ENCODE measurements at places on chromosomes 6 and 20.

- no peak for DNase-seq
Measured at GRCh38 chr6:143079325-143079640, 18.6 kb downstream of the AIG1 start.

- DNase-seq, result no peak
Measured at GRCh38 chr6:158869826-158870648, 50.9 kb upstream of the EZR start.

DNA sequence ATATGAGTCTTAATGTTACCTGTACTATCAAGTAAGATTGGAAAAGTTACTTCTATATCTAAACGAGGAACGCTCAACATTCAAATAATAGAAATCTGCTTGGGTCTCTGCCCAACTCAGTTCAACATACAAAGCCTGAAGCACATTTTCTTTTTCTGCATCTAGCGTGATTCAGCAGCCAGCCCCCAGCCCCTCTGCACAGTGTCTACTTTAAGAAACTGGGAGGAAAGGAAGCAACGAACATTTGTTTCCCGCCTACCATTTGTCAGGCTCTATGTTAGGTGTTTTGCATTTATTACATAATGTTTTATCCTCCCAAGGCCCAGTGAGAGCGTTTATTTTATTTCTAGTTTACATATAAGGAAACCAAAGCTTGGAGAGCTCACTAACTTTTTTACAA, 17.3 kb downstream of the PHACTR1 start:
- no peak for DNase-seq

DNA sequence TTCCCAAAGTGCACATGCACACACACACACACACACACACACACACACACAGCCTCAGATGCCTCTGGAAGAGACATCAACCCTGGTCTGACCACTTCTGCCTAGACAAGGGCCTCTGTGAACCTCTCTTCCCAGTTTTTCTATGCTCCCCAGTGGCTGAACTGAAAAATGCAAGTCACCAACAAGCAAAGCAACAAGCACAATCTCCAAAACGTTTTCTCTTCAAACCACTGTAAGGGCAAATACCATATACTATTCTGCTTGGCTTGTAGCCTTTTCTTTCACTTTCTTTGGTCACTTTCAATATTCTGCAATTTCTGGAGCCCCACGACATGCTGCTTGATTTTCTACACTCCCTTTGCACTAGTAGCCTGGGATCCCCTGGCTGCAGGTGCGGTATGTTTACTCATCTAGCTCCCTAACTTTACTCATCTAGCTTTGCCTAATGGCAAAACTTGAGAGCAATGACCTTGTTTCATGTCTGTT, 121.4 kb upstream of the DST start:
- no peak for DNase-seq

GRCh38 chr20:38602185-38602581, 574 bp downstream of the ARHGAP40 start:
- DNase-seq, result no peak

GRCh38 chr20:35503841-35504561, 25.5 kb downstream of the C20orf173 start:
- DNase-seq, result no peak

- DNase-seq, result no peak
Measured at GRCh38 chr20:24764794-24765202, 184.3 kb upstream of the CST7 start.

GRCh38 chr20:6299456-6299855, 176.6 kb upstream of the FERMT1 start:
- no peak for DNase-seq

DNA sequence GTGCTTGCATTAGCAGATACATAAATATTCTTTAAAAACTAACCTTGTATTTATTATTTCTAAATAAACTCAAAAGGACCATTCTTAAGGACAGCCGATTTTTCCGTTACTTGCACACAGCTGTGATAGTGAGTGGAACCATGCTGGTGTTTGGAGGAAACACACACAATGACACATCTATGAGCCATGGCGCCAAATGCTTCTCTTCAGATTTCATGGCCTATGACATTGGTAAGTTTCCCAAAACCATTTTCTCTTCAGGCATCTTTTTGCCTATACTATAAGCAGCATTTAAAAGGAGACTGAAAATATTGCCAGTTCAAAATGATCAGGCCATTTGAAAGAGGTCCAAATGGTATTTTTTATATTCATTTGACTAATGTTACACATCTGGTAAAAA, 92.3 kb downstream of the ATRN start:
- DNase-seq, result no peak

DNA sequence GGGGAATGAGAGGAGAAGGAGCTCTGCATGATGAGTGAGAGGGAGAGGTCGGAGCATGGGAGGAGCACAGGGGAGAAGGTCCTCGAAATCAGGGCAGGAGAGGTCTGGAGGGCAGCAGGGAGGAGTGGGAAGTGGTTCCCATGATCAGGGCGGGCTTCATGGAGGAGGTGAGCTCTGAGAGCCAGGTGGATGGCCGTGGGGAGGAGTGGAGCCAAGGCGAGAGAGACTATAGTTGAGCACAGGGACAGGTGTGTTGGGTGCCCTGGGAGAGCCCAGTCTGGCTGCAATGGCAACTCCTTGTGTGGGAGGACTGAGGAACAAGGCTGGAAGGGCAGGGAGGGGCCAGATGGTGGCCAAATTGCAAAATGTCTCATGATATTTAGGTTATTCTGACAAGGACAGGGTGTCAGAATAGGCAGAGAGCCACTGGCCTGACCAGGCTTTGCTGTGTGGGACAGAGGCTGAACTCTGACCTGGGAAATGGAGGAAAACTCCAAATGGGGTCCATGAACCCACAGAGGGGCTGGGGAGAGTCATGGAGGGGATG, 21.4 kb downstream of the TTBK1 start:
- DNase-seq, result no peak

- DNase-seq, result no peak
Measured at GRCh38 chr6:5231289-5231688, 29.5 kb downstream of the LYRM4 start.

- no peak for DNase-seq
Measured at GRCh38 chr20:40494248-40494647, 194.8 kb downstream of the MAFB start.

GRCh38 chr6:110173506-110174132, 5.9 kb downstream of the WASF1 start:
- no peak for DNase-seq

GRCh38 chr6:158445426-158446085, 114.3 kb upstream of the TMEM181 start:
- no peak for DNase-seq

DNA sequence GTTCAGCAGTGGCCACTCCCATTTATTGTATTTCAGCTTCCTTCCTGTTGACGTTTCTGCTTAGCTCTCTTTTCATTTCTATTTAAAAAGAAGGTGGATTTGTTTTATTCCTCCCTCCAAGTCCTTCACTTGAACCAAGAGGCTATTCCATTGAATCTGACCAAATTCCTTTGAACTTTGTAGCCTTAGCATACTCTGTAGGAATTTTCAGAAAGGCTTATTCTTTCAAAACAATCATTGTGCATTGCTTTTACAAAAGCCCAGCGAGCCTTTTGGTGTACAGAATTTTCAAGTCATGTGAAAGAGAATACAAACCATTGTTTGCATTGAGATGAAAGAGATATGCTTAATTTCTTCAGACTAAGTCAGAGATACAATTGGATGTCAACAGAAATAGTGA, 151.0 kb upstream of the INSM1 start:
- no peak for DNase-seq

DNA sequence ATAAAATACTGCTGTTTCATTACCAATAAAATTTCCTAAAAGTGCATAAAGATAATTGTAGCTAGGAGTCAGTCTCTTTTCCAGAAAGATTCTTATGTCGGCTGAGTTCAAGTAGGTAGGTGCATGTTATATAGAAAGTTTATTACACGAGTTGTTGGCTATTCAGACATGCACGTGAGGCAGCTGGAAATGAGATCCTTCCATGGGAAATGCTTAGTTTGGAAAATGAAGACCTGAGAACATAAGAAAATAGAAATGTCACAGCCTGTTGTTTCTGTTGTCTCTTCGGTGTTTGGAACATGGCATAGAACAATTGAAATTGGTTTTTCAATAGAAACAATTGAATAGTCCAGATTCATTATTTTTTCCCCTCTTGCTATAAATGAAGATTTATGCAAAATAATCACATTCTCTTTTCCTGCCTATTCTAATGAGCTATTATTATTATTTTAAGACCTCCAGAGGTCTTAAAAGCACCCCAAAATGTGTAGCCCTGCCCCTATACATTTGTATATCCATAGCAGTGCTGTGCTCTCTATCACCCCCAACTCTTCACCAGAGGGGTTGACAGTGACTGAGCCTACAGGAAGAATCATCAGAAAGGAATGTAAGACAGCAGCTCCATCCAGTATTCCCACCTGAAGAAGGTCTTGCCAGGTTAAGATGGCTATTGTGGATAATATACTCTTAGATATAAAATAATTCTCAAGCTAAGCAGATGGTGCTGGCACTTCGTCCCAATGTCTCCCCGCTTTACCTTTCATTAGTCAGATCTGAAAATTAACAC, 82.2 kb downstream of the ZDHHC14 start:
- no peak for DNase-seq

DNA sequence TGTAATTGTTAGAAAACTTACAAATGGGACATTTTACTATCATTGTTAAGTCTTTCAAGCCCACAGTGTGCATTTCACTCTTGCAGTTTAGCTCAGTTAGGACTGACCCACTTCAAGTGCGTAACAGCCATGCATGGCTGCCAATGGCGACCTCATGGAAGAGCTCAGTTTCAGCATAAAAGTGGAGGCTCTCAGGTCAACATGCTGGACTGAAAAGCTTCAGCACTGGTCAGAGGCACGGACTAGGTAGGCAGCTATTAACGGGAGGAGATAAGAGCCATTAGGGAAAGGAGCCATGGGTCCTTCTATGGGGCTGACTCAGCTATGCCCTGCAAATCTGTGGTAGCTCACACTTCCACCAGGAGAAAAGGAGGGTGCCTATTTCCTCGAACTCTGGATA, 101.8 kb downstream of the TTLL2 start:
- no peak for DNase-seq

- no peak for DNase-seq
Measured at GRCh38 chr6:111487661-111488060, 4.6 kb upstream of the REV3L start.

- DNase-seq, result no peak
Measured at GRCh38 chr20:3209946-3210317, 634 bp downstream of the ITPA start.

- DNase-seq, result no peak
Measured at GRCh38 chr20:8505476-8506200, 373.6 kb downstream of the PLCB1 start.

- no peak for DNase-seq
Measured at GRCh38 chr6:98833057-98833306, 1.4 kb upstream of the POU3F2 start.

GRCh38 chr20:9235518-9235917, 166.6 kb downstream of the PLCB4 start:
- DNase-seq, result no peak

DNA sequence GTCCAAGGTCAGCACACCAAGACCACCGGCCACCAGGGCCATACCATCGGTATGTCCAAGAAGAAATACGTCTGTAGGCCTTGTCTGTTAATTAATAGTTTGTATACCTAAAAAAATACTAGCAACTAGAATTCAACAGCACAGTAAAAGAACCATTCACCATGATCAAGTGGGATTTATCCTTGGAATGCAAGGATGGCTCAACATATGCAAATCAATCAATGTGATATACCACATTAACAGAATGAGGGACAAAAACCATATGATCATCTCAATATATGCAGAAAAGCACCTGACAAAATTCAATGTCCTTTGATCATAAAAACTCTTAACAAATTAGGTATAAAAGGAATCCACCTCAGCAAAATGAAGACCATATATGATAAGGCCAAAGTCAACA, 24.4 kb downstream of the RPP40 start:
- DNase-seq, result no peak

GRCh38 chr20:15643713-15644112, 929.5 kb downstream of the KIF16B start:
- no peak for DNase-seq

DNA sequence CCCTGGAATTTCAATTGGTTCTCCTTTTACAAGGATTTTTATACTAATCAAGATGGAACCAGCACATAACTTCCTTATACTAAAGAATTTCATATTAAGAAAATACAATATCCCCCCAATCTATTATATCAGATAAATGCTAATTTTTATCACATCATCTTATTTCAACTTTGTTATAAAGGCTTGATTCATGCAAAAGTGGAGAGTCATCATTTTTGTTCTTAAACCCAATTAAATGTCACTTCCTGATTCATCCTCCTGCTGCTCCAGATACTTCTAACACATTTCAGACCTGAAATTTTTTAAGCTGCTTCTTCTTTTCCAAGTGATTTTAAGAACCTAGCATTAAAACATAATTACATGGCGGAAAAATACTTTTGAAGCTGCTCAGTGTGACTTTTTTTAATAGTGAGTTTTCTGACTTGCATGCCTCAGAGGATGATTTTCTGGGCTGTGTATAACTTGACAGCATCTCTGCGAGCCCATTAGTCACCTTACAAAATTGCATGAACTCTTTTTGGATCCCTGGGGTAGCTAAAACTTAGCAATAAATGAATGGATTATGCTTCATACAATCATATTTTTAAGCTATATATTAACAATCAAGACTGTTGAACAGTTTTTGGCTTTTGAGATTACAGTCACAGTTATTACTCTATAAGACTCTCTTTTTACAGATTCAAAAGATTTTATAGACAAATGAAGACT, 134.1 kb downstream of the ELOVL4 start:
- DNase-seq, result no peak

- no peak for DNase-seq
Measured at GRCh38 chr6:25061289-25061936, 125.7 kb upstream of the RIPOR2 start.

DNA sequence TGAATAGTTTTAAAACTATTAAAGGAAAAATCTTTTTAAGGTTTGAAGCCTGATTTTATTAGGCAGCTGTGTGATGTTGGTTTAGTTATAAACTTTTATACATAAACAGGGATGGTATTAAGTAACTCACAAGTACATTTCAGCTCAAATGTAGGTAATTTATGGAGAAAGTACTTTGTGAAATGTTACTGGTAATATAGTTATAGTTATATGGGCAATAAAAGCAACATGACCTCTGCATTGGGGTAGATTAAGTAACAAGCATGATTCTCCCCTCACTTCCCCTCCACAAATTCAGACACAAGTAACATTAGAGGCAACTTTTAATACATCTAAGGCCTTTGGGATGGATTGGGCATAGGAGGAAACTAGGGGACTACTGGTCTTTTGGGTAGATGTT, 154.3 kb upstream of the ID4 start:
- DNase-seq, result no peak

DNA sequence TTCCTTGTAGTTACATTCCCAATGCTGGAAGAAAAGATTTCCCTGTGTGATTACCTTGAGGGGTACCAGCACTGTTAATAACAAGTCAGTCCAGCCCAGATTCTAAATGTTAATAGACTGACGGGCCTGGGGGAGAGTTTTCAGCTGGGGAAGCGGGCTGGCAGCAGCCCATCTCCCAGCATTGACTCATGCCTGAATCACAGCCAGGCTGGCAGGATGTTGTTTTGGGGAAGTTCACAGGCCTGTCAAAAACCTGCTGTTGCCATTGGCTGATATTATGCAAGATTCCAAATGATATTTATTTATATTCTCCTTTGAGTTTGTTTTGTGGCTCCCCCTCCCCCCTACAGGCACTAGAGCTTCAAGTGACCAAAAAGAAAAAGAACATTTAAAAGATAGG, 213.9 kb upstream of the CNR1 start:
- no peak for DNase-seq

Measured in naive thymus-derived CD4-positive, alpha-beta T cell (primary cell).